Activated CD4-positive, CD25-positive, alpha-beta regulatory T cell treated with anti-CD3 and anti-CD28 coated beads, Interleukin-2, amount 50 U/mL, for 72 hours (primary cell): ENCODE measurements at places on chromosomes 4 and X.

GRCh38 chr4:188485906-188486305 is 346.7 kb downstream of the TRIML1 start:
- no peak for DNase-seq

- no peak for DNase-seq
These were observed 57.4 kb upstream of the SORBS2 start for GRCh38 chr4:185869427-185869826.

- no peak for DNase-seq
These were observed 558.4 kb upstream of the IGFBP7 start for GRCh38 chr4:57668621-57669020.

GRCh38 chr4:185932491-185932890 is 120.5 kb upstream of the SORBS2 start:
- DNase-seq = no peak

- DNase-seq = no peak
These were observed 23.4 kb downstream of the CYTL1 start for GRCh38 chr4:4995908-4996265.

- no peak for DNase-seq
These were observed 36.4 kb upstream of the HPRT1 start for GRCh38 chrX:134423606-134424005.

- DNase-seq = no peak
These were observed 68.0 kb downstream of the NFKB1 start for GRCh38 chr4:102569200-102569599.

DNA sequence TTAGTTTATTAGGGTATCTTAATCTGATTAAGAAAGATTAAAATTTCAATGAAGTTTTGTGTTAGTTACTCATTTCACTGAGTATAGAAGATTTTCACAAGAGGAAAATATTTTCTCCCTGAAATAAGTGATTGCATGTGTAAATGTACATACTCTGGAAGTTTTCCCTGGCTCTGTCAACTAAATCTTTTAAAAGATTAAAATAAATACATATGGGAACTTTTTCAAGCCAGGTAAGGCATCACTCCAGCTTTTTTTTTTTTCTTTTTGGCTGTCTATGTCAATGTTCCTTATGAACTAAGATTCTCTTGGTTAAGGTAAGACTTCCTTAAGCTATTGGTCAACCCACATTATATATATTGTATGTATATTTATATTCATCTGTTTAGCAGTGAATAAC is 117.6 kb downstream of the CBR4 start:
- no peak for DNase-seq

DNA sequence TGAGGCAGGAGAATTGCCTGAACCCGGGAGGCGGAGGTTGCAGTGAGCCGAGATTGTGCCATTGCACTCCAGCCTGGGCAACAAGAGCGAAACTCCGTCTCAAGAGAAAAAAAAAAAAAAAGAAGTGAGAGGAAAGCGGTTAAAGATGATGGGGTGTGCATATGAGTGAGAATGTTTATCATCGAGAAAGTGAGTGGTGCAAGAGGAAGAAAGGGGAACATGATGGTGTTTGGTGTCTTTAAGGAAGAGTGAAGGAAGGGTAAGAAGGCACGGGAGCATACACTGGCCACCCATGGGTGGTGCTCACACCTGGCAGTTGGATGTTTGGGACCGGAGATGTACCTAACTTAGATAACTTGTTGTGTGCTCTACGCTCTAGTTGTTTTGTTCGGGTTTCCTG is 62.2 kb downstream of the STOX2 start:
- no peak for DNase-seq

DNA sequence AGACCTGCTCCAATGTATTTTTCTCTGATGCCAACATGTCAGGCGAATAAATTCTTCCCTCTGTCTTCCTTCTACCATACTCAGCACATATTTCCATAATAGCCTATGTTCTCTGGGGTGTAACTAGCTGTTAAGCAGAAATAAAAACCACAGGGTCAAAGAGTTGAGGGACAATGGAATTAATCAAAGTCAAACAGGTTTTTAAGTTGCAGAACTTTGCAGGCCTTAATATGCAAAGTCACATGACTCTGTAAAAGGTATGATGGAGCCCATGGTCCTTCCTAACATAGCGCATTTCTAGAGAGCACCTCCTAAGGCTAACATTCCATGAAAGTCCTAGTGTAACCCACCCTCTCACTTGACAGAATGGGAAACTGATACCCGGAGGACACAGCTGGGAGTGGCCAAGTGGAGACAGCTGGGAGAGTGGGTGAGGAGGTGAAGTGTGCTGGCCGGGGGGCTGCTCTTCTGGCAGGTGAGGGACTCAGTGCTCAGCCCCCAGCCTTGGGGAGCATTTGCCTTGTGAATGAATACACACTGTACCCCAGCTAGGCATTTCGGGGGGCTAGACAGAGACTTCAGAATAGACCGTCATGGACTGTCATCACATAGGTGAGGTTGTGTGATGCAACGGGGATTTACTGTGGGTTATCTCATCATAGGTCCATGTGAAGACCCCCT is 8.4 kb upstream of the SORCS2 start:
- peak; percentile 5 for DNase-seq

GRCh38 chr4:127771535-127772275 is 10.4 kb upstream of the HSPA4L start:
- no peak for DNase-seq

DNA sequence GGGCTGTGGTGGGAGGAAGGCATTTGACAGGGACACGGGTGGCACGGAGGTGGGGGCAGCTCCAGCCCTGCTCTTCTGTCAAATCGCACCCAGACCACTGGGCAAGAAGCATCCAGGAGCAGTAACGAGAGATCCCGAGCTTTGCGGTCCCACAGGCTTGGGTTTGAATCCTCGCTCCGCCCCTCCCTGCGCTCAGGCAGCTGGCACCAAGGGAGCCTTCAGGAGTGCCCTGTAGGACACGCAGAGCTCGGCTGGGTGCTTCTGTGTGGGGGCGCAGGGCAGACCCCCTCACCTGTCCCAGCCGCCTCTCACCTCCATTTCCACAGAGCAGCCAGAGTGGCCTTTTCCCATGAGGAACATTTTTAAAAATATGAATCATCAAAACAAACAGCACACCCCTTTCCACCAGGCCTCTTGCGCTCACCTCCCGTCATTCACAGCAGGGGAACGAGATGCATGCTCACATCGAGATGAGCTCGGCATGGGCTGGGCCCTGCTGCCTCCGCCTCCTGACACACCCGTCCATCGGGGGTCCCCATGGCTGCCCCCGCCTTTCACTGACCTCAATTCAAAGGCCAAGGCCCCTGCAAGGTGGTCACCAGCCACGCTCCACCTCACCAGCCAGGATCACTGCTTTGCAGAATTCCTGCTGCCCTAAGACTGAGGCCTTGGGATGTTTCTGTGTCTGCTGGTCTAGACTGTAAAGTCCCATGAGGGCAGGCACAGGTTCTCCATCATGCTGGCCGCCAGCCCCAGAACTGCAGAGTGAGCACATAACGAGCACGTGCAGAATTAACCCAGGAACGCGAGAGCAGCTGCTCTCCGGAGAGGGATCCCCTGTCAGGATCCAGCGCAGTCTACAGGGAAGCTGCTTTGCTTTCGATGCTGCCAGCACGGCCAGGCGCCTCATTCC is 52.7 kb downstream of the ACOX3 start:
- DNase-seq = no peak

- no peak for DNase-seq
These were observed 1099.4 kb upstream of the IGFBP7 start for GRCh38 chr4:58209551-58209950.

DNA sequence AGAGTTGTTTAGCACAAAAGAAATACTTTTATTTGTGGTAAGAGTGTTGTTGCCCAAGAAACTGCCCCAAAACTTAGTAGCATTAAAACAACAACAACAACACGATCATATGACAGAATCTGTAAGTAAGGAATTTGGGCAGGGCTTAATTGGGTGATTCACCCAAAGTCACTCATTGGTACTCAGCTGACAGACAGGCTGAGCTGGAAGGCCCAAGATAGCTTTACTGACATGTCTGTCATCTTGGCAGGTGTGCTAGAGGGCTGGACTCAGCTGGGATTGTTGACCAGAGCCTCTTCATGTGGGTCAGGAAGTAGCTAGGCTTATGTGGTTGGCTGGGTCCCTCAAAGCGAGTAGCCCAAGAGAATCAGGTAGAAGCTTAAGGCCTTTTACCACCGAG is 52.3 kb downstream of the KIAA0232 start:
- no peak for DNase-seq

- DNase-seq = no peak
These were observed 53.6 kb downstream of the NSG1 start for GRCh38 chr4:4440333-4441061.

DNA sequence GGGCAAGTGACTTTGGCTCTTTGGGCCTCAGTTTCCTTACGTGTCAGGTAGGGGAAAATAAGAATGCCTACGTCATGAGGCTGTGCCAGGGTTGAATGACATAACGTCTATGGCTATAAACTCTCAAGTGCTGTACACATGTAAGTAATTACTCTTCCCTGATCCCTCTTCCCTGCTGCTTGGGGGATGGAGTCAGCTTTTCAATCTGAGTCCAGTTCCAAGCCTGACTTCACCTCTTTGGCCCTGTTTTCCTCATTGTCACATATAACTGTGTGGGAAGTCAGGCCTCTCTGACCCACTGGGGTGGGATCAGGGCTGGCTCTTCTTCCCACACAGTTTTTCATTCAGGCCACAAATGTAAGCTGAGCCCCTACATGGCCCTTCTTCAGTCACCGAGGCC is 11.4 kb upstream of the CITED1 start:
- no peak for DNase-seq

- DNase-seq = no peak
These were observed 55.8 kb downstream of the GPC4 start for GRCh38 chrX:133359466-133359865.
